ENCODE measurements at places on chromosomes 3 and 15.

DNA sequence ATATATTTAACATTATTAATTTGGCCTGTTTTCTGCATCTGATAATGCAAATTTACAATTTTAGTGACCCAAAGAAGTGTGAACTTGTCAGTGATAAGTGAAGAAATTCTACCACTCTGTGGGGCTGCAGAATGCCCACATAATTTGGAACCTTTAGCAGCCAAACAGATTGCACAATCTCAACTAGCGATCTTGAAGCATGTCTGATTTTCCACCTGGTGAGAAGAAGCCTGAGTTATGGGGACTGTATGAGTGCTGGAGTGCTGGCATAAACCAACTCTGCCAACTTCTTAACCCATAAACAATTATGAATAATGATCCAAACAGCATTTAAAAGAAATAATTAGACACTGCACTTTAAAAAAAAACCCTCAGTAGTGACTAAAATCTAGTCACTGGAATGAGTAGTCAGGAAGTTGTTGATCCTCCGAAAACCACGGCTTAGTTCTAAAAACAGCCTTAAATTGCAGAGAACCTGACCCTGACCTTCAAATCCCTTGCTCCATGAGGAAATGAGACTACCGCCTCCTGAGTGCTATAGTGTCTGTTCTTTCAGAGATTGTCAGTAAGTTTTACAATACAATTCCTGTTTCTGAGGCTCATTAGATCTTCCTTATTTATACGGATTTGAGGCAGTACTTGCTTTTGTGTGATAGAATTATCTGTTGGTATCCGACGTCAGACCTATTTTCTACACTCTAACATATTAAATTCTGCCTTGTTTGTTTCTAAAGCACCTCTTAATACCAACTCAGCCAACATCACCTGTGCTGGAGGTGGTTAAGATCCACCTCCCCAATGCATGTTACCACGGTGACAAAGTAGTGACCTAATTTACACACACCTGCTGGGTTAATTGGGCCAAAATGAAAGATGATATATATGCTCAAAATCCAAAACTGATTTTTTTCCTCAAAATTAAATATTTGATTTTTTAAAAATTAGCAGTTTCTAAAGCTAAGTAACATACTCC lies 267.7 kb downstream of the ZBTB20 start:
- DNase-seq = peak; percentile 78

DNA sequence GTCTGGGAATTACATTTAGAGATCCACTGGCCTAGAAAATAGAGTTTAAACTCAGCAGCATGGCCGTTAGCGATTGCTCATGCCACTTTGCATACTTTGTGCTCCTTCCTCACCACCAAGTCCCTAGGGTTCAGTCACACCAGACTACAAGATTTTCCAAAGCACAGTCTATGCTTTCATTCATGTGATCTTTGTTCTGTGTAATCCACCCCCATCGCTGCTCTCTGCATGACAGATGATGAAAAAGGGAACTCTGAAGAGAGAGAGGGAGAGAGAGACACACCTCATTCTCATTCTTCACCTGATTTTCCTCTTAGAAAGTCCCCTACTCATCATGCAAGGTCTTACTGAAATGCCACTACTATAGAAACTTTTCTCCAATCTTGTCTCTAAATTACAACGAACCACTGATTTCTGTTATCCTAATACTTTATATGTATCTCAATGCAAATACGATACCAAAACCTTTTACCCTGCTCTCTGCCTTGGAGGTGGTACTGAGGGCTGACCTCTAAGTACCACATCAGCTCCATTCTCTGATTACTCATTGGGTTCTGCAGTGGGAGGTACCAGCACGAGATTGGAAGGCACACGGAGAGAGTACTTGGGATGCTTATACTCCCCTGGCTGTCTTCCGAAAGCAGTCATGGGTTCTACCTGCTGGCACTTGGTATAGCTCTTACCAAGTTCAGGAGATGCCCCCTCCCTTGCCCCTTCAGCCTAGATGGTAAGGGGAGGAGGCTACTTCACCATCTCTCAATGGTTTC lies 1.1 kb upstream of the PARP15 start:
- no peak for DNase-seq

- DNase-seq = peak; percentile 72
Measured at GRCh38 chr3:114442246-114442645, 148.4 kb downstream of the TIGIT start.

GRCh38 chr3:133943031-133943535 lies 47.4 kb upstream of the RAB6B start:
- no peak for DNase-seq

DNA sequence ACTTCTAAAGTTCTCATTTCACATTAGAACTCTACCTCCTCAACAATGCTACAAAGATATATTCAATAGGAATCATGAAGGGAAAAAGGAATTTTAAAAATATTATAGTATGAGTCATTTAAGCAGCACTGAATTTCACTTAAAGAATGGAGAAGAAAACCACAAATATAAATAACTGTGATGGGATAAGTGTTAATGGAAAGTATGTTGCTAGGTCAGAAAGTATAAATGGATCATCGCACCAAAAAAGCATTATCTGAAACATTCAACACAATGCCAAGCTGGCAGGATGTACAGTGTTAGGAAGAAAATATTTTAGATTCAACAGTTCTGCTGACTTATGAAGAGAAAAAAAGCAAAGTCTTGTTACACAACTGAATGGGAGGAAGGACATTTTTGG lies 101.4 kb downstream of the TFG start:
- DNase-seq = peak; percentile 94

- DNase-seq = no peak
Measured at GRCh38 chr15:52529341-52529924, 753 bp upstream of the MYO5A start.
